NCI-H226 (cell line): ENCODE measurements at places on chromosomes 4 and X.

DNA sequence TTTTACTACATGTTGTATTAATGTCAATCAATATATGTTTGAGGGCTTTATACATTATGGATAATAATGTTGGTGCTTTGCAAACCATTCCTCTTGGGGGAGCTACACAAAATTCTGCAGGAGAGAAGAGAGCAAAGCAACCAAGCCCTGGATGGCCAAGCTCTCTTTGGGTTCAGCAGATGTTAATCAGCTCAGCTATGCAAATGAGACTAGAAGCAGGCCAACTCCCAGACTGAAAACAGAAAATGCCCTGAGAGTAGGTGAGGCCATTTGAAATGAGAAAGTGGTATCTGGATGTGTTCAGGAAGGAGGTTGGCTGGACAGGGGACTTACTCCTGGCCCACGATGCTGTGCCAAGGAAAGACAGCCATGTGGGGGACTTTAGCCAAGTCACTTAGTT is 387.0 kb downstream of the BCOR start:
- DNase-seq, result no peak

GRCh38 chr4:87071401-87071800 is 136.6 kb downstream of the AFF1 start:
- no peak for DNase-seq

- DNase-seq, result no peak
Observed at GRCh38 chr4:146976145-146976544, 30.5 kb upstream of the TTC29 start.

DNA sequence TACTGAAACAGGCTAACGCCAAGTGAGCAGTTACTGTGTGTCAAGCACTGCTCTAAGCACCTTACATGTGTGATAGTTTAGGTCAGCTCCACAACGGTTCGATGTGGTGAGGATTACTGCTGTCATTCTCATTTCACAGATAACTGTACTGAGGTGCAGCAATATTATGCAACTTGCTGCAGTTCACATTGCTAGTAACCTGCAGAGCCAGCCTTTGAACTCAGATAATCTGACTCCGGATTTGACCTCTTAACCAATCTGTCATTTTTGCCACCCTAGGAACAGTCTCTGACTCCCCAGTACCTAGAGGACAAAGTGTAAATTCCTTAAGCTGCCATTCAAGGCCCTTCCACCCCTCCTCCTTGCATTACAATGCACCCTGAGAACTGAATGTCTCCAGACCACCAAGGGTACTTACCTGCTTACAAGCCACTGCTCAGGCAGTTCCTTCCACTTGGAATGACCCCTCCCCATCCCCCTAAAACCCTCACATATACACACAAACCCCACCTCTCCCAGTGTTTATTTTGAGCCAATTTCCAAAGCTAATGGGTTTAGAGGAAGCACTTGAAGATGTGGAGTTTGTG is 24.9 kb downstream of the EFNB1 start:
- DNase-seq, result no peak

GRCh38 chrX:97039363-97040029 is 155.8 kb downstream of the RPA4 start:
- peak; percentile 55 for DNase-seq

GRCh38 chr4:123503698-123504363 is 107.2 kb downstream of the SPRY1 start:
- no peak for DNase-seq

- no peak for DNase-seq
Observed at GRCh38 chrX:35289952-35290351, 347.4 kb downstream of the FAM47B start.

- no peak for DNase-seq
Observed at GRCh38 chr4:41631523-41631922, 93.6 kb downstream of the LIMCH1 start.

DNA sequence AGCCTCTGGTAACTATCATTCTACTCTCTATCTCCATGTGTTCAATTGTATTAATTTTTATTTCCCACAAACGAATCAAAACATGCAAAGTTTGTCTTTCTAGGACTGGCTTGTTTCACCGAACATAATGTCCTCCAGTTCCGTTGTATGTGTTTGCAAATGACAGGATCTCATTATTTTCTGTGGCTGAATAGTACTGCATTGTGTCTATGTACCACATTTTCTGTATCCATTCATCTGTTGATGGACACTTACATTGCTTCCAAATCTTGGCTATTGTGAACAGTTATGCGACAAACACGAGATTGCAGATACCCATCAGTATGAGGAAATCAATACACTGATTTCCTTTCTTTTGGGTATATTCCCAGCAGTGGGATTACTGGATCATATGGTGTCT is 8.4 kb upstream of the LDOC1 start:
- DNase-seq, result no peak

GRCh38 chr4:184882276-184882675 is 56.5 kb upstream of the ACSL1 start:
- no peak for DNase-seq

GRCh38 chrX:18578546-18578945 is 93.4 kb downstream of the RS1 start:
- no peak for DNase-seq

GRCh38 chr4:7862561-7863192 is 77.0 kb downstream of the AFAP1 start:
- no peak for DNase-seq

DNA sequence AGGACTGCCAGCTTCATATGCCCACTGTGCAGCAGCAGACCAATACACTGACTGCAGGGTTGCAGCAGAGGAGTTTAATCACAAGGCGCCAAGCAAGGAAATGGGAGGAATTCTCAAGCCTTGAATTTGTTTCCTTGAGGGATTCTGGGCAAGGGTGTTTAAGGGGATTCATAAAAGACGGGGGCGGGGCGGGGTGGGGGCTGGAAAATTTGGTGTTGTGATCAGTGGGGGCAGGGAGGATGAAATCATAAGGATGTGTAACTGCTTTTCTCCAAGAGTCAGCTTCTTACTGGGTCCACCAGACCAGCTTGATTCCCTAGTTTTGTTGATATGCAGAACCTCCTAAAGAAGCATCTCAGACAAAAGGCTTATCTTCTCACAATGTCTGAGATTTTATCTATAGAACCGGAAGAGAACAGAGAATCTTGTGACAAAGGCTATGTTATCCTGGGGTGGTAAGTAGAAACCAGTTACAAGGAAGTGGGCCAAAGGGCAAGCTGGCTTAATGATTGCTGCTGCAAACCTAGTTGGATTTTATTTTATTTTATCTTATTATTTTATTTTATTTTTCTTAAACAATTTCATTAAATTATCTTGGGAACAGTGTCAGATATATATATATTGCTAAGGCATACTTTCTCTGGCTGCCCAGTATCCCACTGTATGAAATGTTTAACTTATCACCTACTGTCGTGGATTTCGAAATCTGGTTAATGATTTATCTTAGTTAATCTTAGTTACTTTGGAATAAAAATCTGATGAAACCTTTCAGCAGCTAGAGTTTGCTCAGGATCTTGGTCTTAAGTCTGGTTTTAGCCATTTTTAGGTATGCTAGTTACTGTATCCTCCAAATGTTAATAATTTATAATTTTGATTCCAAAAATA is 276.4 kb downstream of the RPA4 start:
- no peak for DNase-seq

DNA sequence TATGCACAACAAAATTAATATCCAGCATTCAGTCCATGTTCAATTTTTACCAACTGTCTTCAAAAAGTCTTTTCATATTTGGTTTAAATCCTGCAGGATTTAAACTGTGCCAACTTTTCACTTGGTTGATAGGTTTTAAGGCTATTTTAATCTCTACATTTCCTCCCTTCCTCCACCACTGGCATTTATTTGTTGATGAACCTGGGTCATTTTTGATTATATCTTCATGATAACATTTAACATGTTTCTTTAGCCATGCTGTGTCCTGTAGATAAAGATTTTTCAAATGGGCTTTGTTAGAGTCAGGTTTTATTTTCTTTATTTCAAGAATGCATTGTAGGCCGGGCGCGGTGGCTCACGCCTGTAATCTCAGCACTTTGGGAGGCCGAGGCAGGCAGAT is 216.4 kb downstream of the ARHGAP10 start:
- DNase-seq, result no peak

GRCh38 chrX:44071847-44072551 is 98.8 kb upstream of the NDP start:
- peak; percentile 53 for DNase-seq

GRCh38 chr4:55030589-55030988 is 94.8 kb downstream of the KDR start:
- peak; percentile 49 for DNase-seq

DNA sequence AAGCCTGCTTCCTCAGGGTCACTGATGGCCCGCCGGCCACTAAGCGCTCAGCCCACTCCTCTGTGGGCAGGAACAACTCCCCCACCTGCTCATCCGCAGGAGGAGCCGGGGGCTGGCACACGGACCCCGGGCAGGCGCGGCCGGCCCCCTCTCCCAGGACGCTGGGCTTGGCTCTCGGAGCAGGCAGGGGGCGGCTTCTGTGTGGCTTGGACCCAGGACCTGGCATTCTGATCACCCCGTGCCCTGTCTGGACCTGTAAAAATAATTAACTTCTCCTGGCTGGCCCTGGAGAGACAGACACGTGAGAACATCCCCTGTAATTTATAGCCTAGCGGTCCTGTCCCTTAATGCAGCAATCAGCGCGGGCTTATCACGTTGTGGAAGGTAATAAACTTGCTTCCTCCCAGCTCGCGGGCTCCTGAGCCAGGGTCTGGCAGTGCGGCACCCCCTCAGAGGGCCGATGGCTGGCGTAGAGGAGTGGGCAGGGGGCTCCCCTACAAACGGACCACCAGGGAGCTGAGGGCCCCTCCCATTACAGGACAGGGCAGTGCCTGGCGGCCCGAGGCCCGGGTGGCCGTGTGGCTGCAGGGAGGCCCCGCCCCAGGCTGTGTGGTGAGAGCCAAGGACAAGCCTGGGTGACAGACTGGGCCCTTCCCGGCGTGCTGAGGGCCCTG is 84.5 kb upstream of the NKX1-1 start:
- no peak for DNase-seq

DNA sequence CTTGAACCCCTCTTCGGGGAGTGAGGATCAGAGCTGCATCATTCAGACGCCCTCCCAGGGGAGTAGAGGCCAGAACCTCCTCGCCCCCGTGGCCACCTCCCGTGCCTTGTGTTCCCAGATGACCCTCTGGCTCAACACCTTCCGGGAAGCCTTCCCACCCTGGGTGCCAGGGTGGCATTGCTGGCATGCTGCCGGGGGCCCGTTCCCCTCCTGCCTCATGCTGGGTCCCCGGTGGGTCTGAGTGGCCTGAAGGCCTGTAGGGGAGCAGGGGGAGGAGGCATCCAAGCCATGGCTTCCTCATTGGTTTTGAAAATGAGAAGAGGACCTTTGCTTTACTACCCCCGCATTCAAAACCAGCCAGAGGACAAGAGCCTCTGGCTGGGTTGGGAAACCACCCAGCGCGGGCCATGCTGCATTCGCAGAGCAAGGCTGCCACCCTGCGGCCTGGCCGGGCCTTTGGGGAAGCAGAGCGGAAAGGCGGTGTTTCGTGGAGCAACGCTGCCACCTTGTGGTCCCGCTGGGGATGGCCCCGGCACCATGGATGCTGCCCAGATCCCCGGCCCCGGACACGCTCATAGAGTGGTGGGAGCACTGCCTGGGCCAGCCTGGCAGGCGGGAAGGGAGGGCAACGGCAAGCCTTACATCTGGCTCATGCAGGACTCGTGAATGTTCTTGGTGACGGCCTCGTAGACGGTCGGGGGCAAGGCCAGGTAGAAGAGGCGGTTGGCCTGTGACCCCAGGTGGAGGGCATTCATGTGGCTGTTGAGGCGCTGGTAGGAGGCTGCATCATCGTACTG is 11.9 kb downstream of the G6PD start:
- DNase-seq, result peak; percentile 68

DNA sequence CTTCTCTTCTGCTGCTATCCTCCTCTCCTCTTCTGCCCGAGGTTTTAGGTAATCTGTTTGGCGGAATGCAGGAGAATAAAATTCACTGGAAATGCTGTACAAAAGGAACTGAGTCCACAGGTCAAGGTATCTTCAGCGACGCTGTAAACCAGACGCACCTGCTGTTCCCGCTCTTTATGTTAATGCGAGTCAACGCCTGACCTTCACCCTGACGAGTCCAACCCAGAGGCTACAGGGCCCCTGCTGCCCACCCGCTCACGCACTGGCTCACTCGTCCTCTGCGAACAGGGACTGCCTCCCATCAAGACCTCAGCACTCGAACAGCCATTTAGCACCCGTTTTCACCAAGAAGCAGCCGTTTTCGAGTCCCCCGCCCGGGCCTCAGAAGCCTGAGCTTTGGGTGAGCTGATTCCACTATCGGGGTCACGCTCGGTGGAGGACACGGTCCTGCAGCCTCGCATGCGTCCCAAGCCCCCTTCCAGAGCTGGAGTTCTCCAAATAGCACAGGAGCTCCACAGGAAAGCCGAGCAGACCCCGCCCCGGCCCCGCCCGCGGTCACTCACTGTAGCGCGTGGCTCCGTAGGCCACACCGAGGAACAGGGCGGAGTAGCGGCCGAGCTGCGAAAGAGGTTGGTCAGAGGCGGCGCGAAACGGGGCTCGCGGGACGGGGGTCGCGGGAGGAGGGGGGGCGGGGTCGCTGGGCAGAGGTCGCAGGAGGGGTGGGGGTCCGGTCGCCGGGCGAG is 556 bp downstream of the ATP5ME start:
- no peak for DNase-seq

- DNase-seq, result no peak
Observed at GRCh38 chr4:95549246-95550114, 707 bp upstream of the UNC5C start.

DNA sequence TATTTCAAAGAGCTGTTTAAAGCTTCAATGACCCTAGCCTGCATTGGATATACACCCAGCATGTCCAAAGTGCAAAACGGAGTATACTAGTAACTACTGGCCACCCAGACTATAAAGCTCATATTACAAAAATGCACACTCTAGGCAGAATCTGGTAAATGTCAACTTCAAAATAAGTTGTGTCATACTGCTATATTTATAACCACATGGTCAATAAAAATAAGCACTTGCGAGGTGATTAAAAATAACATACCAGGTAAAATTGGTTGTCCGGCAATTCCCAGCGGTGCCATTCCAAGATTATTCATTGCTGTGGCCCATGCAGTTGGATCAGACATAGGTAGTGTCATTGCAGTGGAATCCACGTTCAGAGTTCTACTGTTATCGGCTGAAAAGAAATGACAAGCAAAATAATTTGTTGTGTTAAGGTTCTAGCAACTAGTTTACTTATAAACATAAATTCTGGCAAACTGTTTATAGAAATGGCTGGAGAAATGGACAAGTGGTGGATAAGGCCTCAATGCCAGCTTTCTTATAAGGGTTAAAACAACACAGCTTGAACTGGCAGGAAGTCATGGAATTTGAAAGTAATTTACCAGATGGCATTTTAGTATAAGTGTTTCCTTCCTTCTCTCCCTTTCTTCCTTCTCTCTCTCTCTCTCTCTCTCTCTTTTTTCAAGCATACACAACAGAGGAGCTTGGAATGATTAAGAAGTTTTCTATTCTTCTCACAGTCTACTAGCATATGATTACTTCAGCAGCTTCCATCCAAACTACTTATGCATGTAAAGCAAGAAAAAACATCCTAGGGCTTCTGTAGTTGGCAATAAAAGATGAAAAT is 199.9 kb downstream of the ENOX2 start:
- no peak for DNase-seq
